Glutamatergic neuron (in vitro differentiated cells): ENCODE measurements at places on chromosomes 4 and X. TPM values are rescaled to one million over a fixed set of nuclear protein-coding genes. Genes with fewer than 3 reads are reported as not detected.

MAGEE2 gene
- total RNA-seq, result not detected

HGFAC gene
- 9.4 TPM for total RNA-seq

OPN1LW gene
- total RNA-seq, result 2.6 TPM

CCNQ gene
- total RNA-seq, result 28.9 TPM

LIMCH1 gene
- 22.5 TPM for total RNA-seq

- no peak for DNase-seq
- H3K4me1 ChIP-seq, result no peaks in the 10 kb centered on the region
- H3K27ac ChIP-seq, result no peak overlapping the region
Measured at GRCh38 chrX:50448565-50448964, 22.1 kb downstream of the DGKK start.

- peaks cover 5% of the 10 kb centered on the region for H3K36me3 ChIP-seq
- no peak for DNase-seq
- H3K4me3 ChIP-seq, result no peak overlapping the region
- H3K4me1 ChIP-seq, result no peaks in the 10 kb centered on the region
- H3K27me3 ChIP-seq, result peaks cover 4% of the 10 kb centered on the region
Measured at GRCh38 chr4:169050881-169051760, 41.1 kb upstream of the CBR4 start.

- no peaks in the 10 kb centered on the region for H3K27me3 ChIP-seq
- no peaks in the 10 kb centered on the region for H3K4me1 ChIP-seq
- H3K4me3 ChIP-seq, result no peak overlapping the region
- DNase-seq, result no peak
- no peak overlapping the region for H3K27ac ChIP-seq
- H3K36me3 ChIP-seq, result no peaks in the 10 kb centered on the region
Measured at GRCh38 chrX:103565197-103565596, 20.1 kb upstream of the TCEAL4 start.

GRCh38 chr4:8747467-8748235, 124.0 kb downstream of the HMX1 start:
- H3K36me3 ChIP-seq, result peaks cover 5% of the 10 kb centered on the region
- DNase-seq, result no peak
- H3K4me1 ChIP-seq, result peaks cover 2% of the 10 kb centered on the region
- H3K4me3 ChIP-seq, result no peak overlapping the region
- no peak overlapping the region for H3K27ac ChIP-seq

DNA sequence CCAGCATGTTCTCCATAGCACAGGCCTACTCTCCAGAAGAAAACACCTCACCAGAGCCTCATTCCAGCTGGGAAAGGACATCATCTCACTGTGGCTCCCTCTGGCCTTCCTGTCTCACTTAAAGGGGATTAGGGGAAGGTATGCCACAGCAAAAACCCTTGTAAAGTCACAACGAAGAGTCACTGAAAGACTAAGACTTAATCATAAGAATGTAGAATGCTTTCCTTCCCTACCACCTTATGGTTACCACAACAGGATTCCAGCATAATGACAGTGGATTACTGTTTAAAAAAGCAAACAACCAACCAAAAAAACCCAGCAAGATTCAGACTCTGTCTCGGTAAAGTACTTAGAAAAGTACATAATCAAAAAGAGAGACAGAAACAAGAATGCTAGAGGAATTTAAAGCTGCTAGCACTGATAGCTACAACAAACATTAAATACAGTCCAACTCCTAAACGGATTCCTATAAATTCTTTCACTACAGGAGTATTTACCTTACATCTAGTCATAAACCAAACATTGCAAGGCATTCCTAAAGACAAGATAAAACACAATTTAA, 75.1 kb downstream of the BANK1 start:
- H3K4me1 ChIP-seq, result no peaks in the 10 kb centered on the region
- no peak overlapping the region for H3K27ac ChIP-seq
- no peaks in the 10 kb centered on the region for H3K36me3 ChIP-seq
- DNase-seq, result no peak

DNA sequence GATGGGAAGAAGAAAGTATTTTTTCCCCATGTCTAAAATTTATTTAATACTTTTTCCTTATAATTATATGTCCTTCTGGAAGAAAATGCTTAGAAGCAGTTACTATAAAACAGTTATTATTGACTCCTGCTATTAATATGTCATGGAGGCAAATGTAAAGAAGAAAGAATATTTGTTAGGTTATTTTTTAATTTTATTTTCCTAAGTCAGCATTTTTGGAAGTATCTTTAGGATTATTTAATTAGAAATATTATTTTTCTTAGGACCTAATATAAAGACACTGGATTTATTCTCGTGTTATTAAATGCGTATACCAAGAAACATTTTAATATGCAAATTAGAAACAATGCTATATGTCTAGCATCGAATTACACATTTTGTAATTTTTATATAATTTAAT, 687.7 kb downstream of the TRAM1L1 start:
- H3K27ac ChIP-seq, result no peak overlapping the region
- H3K27me3 ChIP-seq, result no peaks in the 10 kb centered on the region
- no peak for DNase-seq
